ENCODE measurements at places on chromosomes 2 and 18.

DNA sequence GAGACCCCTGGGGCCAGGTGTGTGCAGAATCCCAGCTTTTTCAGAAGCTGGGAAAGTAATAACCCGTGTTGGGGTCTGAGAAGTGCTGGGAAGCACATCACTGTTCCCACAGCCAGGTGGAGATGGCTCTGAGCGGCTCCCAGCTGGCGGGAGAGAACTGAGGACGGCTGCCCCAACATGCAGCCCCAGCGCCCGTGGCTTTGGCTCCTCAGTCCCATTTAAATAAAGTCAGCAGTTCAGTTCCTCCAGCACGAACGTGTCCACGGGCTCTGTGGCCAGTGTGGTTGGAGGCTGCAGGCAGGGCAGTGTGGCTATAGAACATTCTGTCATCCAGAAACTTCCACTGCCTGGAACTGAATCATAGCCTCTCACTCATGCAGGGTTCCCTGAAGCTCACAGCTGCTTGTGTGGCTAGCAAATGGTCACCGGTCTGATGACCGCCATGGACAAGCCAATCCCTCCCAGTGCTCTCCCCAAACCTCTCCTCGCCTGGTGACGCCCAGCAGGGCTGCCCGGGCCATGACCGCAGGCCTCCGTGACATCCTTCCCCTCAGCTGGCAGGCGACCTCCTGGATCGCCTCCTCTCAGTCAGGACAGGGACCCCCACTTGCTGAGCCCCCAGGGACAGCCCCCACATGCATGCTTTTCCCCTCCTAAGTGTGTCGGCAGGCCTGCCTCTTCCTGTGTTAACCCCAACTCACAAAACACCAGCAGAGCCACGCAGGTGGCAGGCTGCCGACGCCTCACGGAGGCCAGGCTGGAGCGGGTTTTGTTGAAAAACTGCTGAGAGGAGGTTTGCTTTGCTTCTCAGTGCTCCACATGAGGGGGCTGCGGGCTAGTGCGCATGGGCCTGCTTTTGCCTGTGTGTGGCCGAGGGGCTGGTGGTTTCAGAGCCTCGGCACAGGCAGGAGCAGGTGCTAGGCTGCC, 1.3 kb downstream of the RTP5 start:
- DNase-seq, result no peak

DNA sequence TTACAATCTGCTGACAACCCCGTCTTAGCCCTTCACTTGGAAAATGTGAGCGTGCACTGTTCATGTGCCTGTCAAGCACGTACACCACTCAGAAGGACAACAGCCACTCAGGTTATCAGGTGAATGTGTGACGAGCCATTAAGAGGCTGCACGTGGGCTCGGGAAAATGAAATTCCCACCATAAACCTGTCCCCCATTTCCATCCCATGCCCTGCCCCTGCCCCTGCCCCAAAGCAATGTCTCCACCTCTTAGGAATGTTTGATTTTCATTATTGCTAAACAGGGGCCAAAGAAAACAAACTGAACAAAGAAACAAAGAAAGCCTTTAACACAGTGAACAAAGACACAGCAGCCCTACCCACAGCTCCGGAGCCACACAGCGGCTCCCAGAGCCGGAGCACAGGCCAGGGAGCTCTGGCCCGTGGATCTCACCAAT, 90.5 kb downstream of the TMEM18 start:
- no peak for DNase-seq

DNA sequence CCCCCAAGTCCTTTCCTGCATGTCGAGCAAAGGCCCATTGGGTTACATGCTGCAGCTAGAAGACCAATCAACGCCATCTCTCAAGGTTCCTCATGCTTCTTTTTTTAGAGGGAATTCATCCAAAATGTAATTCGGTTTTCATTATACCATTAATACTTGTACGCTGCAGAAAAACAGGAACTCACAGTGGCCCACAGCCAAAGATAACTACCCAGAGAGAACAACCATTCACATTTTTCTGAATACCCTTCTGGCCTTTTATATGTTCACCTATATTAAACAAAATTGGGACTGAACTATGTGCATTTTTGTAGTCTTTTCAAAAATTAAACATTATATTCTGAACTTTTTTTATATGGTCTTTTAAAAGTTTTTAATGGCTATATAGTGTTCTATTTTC, 25.8 kb downstream of the FARP2 start:
- no peak for DNase-seq

- no peak for DNase-seq
Measured at GRCh38 chr2:12693509-12693908, 23.2 kb upstream of the TRIB2 start.

- DNase-seq, result no peak
Measured at GRCh38 chr2:210092791-210093190, 78.4 kb downstream of the KANSL1L start.

DNA sequence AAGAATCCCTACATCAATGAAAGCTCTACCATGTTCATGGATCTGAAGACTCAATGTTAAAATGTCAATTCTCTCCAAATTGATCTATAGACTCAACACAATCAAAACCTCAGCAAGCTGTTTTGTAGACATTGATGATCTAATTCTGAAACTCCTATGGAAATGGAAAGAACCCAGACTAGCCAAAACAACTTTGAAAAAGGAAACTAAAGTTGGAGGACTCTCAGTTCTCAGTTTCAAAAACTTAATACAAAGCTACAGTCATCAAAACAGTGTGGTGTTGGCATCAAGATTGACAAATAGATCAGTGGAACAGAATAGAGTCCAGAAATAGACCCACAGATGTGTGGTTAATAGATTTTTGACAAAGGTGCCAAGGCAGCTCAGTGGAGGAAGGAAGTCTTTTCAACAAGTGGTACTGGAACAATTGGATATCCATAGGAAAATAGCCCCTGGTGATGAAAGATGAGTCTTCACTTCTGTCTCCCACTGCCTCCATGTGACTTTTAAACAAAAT, 30.4 kb downstream of the LBH start:
- no peak for DNase-seq

DNA sequence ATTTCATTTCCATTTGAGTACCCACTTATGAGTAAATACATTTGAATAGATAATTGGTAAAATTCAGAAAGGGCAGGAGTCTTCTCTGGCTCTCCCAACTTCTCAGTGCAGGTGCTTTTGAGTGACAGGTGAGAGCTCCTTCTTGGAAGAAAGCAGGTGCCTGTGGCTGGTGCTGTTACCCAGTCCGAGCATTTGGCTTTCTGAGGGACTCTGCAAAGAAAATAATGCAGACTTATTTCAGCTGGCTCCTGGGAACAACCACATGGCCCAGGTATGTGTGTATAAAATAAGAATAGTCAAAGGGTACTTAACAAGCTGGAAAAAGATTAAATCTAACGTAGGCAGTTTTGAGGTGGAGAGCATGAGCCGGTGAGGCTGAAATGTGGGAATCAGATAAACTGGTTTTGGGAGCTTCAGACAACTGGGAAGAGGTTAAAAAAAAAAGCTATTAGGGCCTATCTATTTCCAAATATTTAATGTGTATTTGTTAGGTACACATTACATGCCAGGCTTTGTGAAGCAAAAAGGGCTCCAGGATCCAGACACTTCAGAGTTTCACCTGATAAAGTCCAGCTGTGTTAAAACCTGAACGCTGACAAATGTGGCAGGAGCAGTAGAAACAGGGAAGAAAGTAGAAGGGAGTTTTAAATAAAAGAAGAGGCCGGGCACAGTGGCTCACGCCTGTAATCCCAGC, 20.6 kb downstream of the ZNF236 start:
- no peak for DNase-seq

DNA sequence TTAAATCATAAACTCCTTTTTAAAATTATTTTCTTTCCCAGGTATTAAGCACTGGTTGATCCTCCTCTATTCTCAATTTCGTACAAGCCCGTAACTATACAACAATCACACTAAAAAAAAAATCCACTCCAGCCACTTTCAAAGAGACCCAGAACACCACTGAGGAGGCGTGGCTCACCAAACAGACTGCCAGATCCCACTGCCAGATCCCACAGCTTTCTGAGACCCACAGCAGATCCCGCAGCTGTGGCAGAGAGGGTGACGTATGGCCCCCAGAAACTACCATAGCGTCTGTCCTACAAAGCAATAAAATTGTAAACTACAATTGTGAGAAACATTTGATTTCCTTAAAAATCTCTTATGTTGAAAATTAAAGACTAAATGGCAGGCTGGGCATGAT, 230.7 kb upstream of the PXDN start:
- DNase-seq, result no peak

DNA sequence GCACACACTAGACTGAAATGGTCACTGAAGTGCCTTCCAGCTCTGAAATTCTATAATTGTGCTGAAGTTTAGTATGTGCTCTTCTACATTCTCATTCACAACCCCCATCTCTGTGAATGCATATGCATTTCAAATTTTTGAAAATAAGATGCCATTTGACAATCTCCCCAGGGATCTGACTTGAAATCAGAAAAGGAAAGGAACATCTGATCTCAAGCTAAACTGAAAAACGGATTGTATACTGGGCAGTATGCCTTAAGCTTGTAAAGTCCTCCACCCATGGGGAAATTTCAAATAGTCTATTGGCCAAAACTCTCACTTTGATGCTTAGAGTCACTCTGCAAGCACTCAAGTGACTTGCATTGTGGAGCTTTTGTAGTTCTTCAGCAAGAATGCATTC, 22.9 kb downstream of the FAP start:
- no peak for DNase-seq

GRCh38 chr2:130382313-130382917, 26.6 kb downstream of the PTPN18 start:
- DNase-seq, result no peak

DNA sequence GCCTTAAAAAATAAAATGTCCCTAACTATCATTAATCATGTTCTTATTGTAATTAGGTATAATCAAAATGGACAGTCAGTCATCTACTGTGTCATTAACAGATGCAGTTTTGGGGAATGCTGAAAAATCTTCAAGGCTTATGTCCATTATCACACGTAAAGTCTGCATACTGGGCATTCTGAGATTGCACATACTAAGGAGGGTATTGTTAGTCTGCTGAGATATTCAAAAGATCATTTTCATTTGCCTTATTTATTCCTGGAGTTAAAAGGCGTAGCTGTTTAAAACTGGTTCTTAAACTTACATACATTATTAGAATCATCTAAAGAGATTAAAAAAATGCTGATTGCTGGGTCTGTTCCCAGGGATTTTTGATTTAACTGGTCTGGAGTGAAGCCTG, 27.4 kb downstream of the KCNE4 start:
- no peak for DNase-seq

DNA sequence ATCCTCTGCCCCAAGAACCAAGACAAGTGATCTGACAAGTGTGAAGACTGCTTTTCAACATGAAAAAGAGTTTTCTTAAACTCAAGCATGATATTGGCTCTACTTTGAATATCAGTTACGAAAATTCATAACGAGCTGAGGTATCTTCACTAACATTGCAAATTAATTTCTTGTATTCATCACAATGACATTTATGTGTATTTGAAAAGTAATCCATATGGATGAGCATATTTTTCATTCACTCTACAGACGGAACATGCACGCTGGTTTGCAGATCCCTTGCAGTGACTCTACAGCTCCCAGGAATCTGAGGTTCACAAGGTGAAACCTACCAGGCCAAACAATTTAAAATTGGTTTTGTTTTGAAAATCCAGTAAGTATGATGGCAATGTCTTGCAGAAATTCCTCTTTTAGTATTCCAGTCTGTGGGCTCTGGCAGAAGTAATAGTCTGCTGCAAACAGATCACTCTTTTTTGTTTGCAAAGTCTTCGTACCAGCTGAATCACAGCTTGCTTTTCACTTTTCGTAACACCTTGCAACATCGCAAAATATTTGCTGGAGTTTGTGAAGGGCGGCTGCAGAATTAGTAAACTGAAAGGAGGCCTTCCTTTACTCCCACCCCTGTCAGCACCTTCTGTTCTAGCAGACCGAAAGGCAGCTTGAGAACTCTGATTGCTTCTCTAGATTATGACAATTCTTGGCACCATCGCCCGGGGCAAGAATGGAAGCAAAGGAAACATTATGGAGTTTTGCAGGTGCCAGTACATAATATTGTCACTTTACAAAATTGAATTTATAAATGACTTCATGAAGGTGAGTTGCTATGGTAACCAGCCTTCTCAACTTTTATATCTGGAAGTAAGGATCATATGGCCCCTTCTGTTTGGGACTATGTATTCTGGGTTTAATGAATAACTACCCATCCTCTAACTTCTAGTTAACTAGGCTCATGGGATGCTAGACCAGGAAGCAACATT, 168.7 kb downstream of the TMEM247 start:
- no peak for DNase-seq

GRCh38 chr18:28065031-28065792, 111.7 kb downstream of the CDH2 start:
- DNase-seq, result no peak

DNA sequence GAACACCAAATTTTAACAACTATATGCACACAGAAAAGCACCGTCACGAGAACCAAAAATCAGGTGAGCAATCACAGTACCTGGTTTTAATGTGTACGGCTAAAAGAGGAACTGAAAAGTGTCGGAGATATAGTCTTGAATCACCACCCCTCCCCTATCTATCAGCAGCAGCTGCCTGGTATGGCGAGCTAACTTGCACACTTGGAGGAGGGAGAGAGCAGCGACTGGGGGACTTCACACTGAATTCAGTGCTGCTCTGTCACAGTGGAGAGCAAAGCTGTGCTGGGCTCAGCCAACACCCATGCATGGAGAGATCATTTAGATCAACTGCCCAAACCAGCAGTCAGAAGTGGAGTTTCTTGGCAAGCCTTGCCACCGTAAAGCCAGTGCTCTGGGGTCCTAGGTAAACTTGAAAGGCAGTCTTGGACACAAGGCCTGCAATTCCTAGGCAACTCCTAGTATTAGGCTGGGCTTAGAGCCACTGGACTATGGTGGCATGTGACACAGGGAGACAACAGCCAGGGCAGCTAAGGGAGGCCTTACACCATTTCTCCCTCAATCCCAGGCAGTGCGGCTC, 89.2 kb upstream of the CD226 start:
- no peak for DNase-seq

- peak; percentile 38 for DNase-seq
Measured at GRCh38 chr18:51030537-51031258, 685 bp downstream of the SMAD4 start.

DNA sequence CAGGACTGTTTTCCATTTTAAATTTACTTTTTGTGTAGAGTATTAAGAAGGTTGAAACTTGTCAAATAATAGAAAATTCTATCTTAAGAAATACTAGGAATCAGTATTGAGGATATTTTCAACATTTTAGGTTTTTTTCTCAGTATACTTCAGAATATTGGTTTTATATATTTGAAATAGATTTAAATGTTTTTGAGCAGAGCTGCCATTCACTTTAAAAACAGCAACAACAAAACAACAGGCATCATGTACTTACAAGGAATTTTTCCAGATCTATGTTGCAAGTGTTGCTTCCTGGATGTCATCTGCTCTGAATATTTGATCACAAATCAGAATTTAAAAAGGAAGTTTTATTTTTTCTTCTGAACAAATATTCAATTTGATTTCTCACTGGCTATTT, 84.4 kb downstream of the DCDC2C start:
- DNase-seq, result no peak

DNA sequence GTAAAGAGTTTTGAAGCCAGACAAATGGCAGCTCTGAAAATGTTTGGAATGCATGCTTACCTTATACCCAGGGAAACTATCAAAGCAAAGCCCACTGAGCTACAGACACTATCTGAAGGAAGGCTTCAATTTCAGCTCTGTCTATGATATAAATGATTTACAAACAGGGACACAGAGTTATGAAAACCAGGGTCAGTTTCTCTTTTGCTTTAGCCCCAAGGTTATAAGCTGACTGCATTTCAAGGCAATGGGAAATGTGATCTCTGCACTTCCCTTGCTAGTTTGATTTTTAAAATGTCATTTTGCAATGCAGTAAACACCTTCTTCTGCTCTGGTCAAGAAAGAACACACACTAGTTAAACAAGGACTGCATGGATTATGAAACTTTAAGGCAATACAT, 65.2 kb upstream of the CCDC195 start:
- no peak for DNase-seq

- DNase-seq, result no peak
Measured at GRCh38 chr2:188997263-188997662, 23.1 kb downstream of the COL3A1 start.

Data from occipital lobe (tissue), 3 donors.